Activated CD4-positive, alpha-beta T cell treated with anti-CD3 and anti-CD28 coated beads, Interleukin-2, amount 50 U/mL, for 48 hours (primary cell): ENCODE measurements at places on chromosomes 3 and 15.
A peak's percentile ranks its signal among the peaks of the same experiment; 100 is the strongest.

- DNase-seq: no peak
Measured at GRCh38 chr3:197137751-197138150, 108.1 kb upstream of the MELTF start.

DNA sequence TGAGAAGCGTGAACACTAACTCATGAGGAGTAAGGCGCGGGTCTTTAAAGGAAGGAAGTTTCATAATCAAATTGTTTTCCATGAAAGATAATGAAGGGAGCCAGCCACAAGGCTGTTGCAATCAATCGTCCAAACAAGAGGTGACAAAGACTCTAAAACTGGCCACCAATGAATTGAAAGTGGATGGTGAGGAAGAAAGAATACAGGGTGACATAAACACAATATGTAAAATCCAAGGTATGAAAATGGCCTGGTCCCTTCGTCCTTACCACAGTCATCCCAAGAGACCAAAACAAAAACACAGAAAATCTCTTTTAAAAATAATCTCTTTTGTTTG is 12.0 kb downstream of the CD86 start:
- DNase-seq: no peak

DNA sequence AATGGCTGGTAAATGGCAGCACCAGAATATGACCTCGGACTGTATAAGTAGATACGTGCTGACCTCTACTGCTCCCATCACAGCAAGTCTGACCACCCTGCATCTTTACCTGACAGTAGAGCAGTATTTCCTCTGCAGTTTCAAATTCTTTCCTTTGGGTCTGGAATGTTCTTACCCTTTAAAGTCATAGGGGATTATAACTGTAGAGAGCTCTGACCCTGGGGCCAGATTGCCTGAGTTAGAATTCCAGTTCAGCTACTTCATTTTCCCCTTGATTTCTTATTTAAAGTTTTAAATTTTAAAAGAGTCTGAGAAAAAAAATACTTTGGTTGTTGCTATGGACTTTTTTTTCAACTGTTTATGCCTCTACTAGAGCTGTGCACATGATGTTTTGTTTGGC is 237.7 kb downstream of the NR1D2 start:
- DNase-seq: no peak

- DNase-seq: no peak
Measured at GRCh38 chr3:160641665-160642309, 35.2 kb upstream of the ARL14 start.

DNA sequence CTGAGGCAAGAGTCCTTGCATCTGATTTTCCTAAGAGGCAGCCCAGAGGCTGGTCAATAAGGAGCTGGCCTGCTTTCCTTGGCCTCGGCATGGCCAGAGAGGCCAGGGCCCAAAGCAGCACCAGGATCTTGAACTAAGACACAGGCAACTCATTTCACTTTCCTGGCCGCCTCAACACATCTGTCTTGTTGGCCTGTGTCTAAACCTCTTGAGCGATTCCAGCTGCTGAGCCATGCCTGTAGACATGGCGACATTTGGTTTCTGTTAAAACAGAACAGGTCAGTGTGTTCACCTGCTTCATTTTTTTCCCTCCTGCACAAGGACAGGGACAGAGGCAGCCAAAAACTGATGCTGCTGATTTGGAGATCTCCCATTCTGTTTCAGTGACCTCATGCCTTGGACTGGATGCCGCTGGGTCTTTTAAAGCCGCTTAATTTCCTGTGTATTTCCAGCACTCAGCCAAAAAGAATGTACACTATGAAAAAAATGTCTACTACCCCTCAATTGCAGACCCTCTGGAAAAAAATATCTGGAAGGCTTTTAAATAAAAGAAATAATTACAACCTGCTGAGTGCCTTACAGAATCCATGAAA is 266.6 kb upstream of the ICE2 start:
- no peak for DNase-seq

- DNase-seq: no peak
Measured at GRCh38 chr15:75517233-75517632, 61.9 kb downstream of the PTPN9 start.

GRCh38 chr15:45179221-45179985 is 8.4 kb downstream of the SHF start:
- DNase-seq: peak; percentile 55

- no peak for DNase-seq
Measured at GRCh38 chr15:41966920-41967465, 5.4 kb downstream of the EHD4 start.

- no peak for DNase-seq
Measured at GRCh38 chr15:58167095-58167691, 29.0 kb downstream of the AQP9 start.

DNA sequence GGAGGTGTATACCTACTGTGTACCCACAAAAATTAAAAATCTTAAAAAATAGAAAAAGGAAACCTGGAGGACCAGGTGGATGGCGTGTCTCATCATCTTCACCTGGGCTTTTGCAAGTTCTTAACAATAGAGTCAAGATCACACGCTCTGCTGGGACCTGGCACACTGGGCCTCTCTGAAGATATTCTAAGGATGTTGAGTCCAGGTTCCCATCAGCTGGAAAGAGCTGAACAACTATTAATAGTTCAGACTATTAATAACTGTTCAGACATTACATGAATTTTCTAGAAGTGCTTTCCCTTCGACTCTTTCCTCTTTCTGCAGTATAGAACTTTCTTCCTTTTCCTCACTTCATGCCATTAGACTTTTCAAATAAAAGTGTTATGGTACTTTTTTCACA is 320.2 kb upstream of the IL12A start:
- no peak for DNase-seq

DNA sequence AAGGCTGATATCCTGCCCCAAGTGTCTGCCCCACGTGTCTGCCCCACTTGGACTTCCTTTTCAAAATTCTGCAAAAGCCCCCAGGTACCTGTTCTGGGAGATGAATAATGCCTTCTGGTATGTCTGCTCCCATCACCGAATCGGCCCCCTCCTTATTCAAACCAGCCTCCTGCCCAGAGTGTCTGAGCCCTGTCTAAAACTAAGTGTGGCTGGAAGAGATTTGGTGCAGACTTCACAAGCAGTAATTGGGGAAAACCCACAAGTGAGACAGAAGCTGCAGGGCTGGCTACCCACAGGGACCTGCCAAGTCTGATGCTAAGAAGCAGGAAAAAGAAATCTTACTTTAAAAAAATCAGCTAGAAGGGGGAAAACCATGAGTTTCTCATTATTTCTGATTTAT is 85.1 kb downstream of the DUT start:
- DNase-seq: no peak

DNA sequence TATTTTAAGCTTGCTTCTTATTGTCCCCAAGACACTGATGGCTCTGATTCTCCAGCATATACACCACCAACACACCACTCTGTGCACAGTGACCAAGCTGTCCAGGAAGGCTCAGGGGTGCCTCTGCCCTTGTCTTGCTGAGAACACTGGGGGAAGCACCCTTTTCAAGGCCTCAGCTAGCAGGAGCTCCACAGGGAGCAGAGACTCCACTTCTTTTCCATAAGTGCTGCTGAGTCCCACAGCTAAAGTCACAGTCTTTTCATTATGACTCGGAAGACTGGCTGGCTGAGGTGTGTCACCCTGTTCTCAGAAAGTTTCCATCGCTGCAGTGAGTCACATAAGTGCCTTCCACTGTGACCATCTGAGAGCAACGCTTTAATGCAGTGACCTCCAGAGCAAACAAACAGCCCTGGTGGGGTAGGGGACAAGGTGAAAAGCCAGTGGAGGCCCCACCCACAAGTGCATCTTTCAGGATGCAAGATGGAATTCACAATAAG is 226.9 kb upstream of the CHRNA7 start:
- no peak for DNase-seq

GRCh38 chr15:35305946-35306345 is 220.9 kb upstream of the NANOGP8 start:
- no peak for DNase-seq
